Body of pancreas (tissue), 4 donors: ENCODE measurements at places on chromosomes 3 and 15. TPM values are rescaled to one million over a fixed set of nuclear protein-coding genes. Genes with fewer than 3 reads are reported as not detected.

The TF gene
- total RNA-seq = 7.9 TPM

DNA sequence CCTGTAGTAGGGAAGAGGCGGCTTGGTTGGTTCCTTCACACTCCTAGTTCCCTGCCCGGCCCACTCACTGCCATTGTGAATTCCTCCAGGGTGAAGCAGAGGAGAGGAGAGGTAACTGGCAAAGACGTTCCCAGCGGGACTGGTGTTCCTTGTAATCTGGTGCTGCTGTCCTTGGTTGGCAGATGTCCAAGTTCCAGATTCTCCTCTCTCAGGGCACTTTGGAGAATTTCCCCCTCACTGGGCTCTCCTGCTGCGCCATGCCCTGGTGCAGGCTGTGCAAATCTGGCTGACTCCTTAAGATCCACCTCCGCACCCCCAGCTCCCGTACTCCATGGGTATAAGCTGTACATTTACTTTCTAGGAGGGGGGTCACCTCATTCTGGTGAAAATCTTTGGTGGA lies 37.3 kb downstream of the THSD4 start:
- H3K36me3 ChIP-seq = no peaks in the 10 kb centered on the region
- no peaks in the 10 kb centered on the region for H3K27me3 ChIP-seq
- DNase-seq = no peak
- peaks cover 38% of the 10 kb centered on the region for H3K4me1 ChIP-seq
- H3K4me3 ChIP-seq = no peak overlapping the region

DNA sequence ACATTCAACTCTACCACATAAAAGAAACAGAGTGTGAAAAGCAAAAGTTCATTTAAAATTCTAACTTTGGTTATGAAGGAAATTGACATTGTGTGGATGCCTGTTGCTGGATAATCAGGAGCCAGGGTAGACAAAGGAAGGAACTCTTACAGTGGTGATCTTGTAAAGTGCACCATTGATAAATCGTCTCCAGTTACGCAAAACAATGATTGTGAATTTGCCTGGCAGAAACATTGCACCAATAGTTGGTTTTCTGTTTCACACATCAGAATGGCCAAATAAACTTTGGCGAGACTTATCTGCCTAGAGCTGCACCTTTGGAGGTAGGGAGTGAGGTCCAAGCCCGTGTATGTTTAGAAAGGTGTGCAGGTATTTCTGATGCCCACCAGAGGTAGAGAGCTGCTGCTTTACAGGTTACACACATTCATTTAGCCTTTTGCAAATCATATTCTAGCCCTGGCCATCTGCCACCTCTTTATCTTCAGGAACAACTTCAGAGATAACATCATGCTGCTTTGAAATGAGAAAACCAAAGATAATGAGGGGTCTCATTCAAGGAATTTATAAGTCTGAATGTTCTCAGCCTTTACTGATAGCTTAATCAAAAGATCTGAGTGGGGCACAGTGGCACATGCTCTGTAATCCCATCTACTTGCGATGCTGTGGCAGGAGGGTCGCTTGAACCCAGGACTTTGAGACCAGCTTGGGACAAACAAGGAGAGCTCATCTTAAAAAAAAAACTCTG lies 47.4 kb upstream of the P3H2 start:
- no peak for DNase-seq
- no peak overlapping the region for H3K4me3 ChIP-seq
- no peaks in the 10 kb centered on the region for H3K27me3 ChIP-seq
- no peaks in the 10 kb centered on the region for H3K4me1 ChIP-seq
- H3K36me3 ChIP-seq = no peaks in the 10 kb centered on the region
- no peak overlapping the region for H3K27ac ChIP-seq

The CLDN18 gene
- 10.1 TPM for total RNA-seq

DNA sequence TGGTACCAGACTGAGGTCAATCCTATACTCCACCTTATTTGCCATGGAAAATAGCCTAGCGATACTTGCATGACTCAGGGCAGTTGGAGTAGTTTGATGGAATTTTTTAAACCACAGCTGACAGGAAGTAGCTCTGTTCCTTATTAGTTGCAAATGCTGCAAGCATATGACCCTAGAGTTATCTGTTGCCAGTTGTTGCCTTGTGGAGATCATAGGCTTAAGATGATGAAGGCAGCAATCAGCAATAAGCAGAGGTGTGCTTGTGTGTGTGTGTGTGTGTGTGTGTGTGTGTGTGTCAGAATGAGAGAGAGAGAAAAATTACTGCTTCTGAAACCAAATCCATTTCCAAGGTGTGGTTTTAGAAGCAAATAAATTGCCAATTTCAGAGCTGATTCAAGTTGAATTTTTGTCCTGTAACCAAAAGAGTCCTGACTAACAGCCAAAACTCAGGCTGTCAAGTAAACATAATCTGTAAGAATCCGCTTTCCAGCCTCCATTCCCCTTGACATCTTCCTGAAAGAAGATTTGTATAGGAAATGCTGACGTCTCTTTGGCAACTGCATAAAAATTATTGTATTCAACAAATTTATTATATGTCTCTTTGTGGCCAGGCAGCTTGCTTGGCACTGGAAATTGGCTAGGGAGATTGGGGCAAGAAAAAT lies 141.2 kb downstream of the SERPINI1 start:
- no peak overlapping the region for H3K4me3 ChIP-seq
- no peaks in the 10 kb centered on the region for H3K36me3 ChIP-seq
- DNase-seq = no peak
- H3K4me1 ChIP-seq = no peaks in the 10 kb centered on the region

GRCh38 chr15:61036136-61036535 lies 193.0 kb downstream of the RORA start:
- no peaks in the 10 kb centered on the region for H3K27me3 ChIP-seq
- no peaks in the 10 kb centered on the region for H3K36me3 ChIP-seq
- H3K4me1 ChIP-seq = peaks cover 7% of the 10 kb centered on the region
- no peak overlapping the region for H3K27ac ChIP-seq

DNA sequence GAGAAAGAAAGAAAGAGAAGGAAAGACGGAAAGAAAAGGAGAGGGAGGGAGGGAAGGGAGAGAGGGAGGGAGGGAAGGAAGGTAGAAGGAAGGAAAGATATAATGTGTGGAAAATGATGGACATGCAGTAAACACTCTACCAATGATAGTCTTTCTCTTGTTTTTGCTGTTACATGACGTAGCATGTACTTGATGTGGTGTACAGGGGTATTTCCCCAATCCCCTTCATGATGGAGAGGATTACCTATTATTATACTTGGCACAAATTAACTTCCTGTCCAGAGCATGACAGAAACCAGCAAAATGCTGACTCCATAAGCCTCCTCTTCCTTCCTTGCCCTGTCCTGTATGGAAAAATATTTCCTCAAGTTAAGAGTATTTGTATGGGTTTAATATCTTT lies 124.4 kb downstream of the B3GALNT1 start:
- H3K27me3 ChIP-seq = no peaks in the 10 kb centered on the region
- no peaks in the 10 kb centered on the region for H3K36me3 ChIP-seq

DNA sequence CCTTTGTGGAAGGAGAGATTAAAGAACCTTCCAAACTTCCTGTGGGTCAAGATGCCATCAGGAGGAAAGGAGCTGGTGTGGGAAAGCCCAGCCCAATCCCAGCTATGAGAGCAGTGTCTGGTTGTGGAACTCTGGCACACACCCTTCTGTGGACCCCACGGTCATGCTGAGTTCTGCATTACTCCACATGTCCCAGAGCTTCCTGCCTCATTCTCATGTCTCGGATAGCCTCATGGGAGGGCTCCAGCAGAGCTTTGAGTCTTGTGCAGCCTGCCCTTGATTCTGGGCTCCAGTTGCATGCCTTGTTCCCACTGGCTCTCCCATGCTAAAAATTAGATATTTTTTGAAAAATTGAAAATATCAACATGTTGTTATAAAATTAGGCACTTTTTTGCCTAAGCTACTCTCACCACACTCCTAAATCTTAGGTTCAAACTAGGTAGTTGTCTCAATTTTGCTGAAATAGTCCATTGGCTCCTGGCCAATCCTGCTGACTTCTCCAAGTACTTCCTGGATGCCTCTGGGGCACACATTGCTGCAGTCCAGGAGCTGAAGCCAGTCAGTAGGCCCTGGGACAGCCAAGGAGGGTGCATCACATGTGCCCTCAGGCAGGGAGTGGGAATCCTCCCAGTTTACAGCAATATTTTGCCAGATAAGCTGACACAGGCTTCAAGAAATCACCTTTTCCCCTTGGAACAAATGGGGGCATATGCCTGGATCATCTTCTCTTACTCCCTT lies 144.3 kb downstream of the EEFSEC start:
- H3K36me3 ChIP-seq = no peaks in the 10 kb centered on the region
- no peak for DNase-seq
- H3K4me3 ChIP-seq = no peak overlapping the region
- H3K27me3 ChIP-seq = no peaks in the 10 kb centered on the region
- H3K4me1 ChIP-seq = no peaks in the 10 kb centered on the region
- H3K27ac ChIP-seq = no peak overlapping the region

DNA sequence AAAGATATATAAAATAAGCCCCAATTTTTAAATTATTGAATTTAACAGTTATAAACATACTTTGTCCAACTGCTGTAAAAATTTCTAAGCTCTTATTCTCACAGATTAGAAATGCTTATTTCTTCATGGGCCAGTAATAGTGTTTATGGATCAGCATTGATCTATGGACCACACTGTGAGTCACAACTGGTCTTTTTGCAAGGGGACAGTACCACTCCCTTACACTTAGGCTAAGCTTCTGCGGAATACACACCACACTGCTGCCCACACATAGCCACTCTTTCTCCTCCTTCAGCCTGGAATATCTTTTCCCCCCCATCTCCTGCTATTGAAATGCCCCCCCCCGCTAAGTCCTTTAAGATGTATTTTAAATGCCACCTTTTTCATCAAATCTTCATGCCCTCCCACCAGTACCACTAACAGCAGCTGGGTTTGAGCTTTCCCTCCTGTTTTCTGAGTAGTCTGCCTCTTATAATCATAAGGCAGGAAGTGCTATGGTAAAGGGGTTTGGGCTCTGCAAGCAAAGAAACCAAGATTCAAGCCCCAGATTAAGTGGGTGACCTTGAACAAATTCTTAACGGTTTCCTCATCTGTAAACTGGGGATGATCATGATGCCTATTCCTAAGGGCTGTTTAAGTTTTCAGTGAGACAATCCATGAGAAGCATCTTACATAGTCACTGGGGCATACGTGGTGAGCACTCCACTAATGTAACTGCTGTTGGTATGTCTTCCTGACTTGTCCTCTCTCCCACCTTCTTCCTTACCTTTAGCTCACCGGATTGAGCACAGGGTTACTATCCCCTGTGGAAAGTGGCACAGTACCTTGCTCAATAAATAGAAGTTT lies 69.2 kb downstream of the DCUN1D1 start:
- no peak overlapping the region for H3K4me3 ChIP-seq
- DNase-seq = no peak
- peaks cover 10% of the 10 kb centered on the region for H3K36me3 ChIP-seq
- H3K27ac ChIP-seq = no peak overlapping the region

The AGTR1 gene
- total RNA-seq = 4.4 TPM

The TMIE gene
- not detected for total RNA-seq

GRCh38 chr15:80214910-80215309 lies 37.1 kb downstream of the CTXND1 start:
- peak; percentile 27 for DNase-seq
- H3K27me3 ChIP-seq = no peaks in the 10 kb centered on the region
- H3K36me3 ChIP-seq = no peaks in the 10 kb centered on the region
- no peak overlapping the region for H3K4me3 ChIP-seq
- no peak overlapping the region for H3K27ac ChIP-seq
- peaks cover 12% of the 10 kb centered on the region for H3K4me1 ChIP-seq

The PPM1L gene
- total RNA-seq = 7.6 TPM

DNA sequence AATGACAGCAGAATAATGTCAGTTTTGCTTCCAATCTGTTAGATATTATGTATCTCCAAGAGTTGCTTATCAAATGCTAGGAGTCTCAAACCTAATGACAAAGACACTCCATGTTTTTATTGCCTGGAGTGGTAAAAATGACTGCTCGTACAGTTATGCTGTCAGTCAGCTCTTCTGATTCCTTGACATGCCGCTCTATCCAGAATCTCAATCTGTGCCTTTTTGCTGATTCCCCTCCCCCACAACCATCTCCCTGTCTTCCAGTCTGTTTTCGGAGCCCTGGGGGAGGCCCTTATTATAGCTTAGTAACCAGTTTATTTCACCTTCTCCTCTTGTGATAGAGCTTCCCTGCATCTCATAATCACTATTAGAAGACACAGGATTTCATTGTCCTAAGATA lies 2.6 kb downstream of the MKRN2 start:
- H3K27ac ChIP-seq = no peak overlapping the region
- no peak for DNase-seq
- H3K27me3 ChIP-seq = no peaks in the 10 kb centered on the region

DNA sequence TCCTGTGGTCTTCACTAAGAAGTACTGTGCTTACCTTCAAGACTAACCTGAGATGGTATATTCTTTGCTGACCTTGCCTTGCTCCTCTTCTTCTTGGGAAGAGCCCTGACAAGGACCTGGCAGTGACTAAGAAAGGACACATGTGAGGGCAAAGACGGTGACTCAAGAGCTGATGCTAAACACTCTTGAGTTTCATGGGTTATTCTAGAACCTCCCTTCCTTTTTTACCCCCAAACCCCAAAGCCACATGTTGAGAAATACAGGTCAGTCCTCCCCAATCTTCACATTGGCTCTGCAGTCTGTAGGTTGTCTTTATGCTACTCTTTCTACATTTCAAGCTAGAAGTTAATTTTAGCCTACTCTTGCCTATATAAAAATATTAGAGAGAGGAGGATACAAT lies 200.6 kb downstream of the SEMA6D start:
- no peak overlapping the region for H3K4me3 ChIP-seq
- H3K27me3 ChIP-seq = no peaks in the 10 kb centered on the region
- peaks cover 6% of the 10 kb centered on the region for H3K4me1 ChIP-seq
- no peak for DNase-seq
- H3K27ac ChIP-seq = no peak overlapping the region
- H3K36me3 ChIP-seq = no peaks in the 10 kb centered on the region

The MSL2 gene
- total RNA-seq = 19.2 TPM

The TIGIT gene
- not detected for total RNA-seq

The WDR49 gene
- 0.78 TPM for total RNA-seq
